Stimulated activated CD4-positive, alpha-beta T cell treated with anti-CD3 and anti-CD28 coated beads, Interleukin-12 subunit alpha, Interleukin-12 subunit beta, amount 100 ng/mL, for 24 hours (primary cell): ENCODE measurements at places on chromosomes 2 and 18.

- no peak for DNase-seq
Observed at GRCh38 chr2:85797921-85798320, 44.1 kb downstream of the ATOH8 start.

- DNase-seq, result no peak
Observed at GRCh38 chr2:240921995-240922244, 15.8 kb downstream of the CROCC2 start.

DNA sequence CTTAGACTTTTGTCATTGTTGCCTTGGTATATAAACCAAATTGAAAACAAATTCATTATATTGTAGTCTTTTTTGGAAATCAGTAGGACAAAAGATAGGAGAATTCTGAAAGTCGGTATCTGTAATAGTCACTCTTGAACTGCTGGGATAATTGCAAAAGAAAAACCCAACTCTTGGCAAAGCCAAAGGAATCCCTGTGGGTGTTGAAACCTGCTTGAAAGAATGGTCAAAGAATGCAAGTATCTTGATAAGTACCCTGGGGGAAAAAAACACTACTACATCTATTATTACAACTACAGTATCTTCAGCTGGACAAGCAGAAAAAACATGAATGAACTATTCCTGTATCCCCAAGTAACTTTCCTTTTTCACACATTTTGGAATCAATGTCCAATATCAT, 7.3 kb upstream of the FAM237A start:
- no peak for DNase-seq

- no peak for DNase-seq
Observed at GRCh38 chr18:3139406-3139805, 80.4 kb downstream of the MYOM1 start.

GRCh38 chr18:13374468-13375301, 156.1 kb downstream of the LDLRAD4 start:
- no peak for DNase-seq

DNA sequence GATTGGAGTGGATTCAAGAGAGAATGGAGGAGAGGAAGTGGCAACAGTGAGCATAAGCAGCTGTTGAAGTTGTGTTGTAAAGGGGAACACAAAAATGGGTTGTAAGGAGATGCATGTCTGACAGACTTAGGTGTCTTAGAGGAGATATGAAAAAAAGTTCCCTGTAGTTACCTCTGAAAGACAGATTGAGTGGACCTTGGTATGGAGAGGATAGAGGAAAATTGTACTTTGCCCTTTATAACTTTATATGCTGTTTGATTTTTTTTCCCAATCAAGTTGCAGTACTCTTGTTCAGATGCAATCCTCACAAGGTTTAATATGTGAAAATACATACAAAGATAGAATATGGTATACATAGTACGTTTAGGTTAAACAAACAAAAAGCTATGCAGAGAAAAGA, 73.6 kb downstream of the LYPD6B start:
- DNase-seq, result no peak

DNA sequence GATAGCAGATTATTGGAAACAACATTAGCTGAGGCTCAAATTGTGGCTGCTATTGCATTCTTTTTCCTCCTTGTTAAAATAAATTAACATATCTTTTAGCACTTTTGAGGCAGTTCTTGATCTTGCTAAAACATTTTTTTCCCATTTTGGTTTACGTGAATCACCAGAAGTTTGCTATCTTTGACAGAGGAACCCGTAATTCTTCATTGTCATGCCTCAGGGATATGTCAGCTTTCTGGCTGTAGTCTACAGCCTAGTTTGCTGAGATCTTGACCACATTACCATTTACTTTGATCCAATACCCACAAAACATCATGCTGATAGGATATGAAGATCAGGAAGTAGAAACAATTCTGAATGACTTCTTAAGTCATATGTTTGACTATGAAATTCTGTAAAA, 25.1 kb upstream of the FANCL start:
- no peak for DNase-seq

- DNase-seq, result no peak
Observed at GRCh38 chr2:167310442-167310841, 422.2 kb downstream of the XIRP2 start.

DNA sequence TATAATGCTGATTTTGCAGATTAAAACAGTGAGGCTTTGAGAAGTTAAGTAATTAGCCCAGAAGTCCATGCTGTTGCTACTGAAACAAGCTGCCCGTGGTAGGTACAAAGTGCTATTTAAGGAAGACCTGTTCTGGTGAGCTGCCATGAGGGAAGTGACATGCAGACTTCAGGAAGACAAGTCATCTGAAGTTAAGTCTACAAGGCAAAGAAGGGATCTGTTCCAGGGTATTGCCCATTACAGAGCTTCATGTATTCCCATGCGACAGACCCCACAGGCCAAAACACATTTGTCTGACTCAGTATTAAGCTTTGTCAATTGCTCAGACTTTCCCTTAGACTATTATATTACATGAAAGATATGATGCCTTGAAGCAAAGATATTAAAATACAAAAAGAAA, 520.8 kb downstream of the FBXO15 start:
- DNase-seq, result no peak
